ENCODE measurements at places on chromosomes 3 and 15.
A peak's percentile ranks its signal among the peaks of the same experiment; 100 is the strongest.

DNA sequence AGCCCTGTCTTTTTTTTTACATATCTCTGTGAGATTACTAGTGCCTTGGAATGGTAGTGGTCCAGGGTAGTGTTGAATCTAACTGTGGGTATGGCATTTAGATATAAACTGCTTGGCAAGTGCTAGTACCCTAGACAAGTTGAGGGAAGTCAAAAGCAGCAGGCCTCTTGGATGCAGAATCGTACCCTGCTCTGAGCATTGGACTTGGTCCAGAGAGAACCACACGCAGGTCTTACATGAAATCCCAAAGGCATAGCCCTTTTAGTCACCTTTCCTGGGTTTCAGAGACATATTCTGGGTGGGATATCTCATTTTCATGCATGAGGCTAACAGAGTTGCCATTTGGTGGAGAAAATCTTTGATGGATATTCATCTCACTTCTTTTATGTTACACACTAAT, 641.4 kb downstream of the PDCD6IP start:
- no peak overlapping the region for H3K4me3 ChIP-seq
- no peaks in the 10 kb centered on the region for H3K4me1 ChIP-seq
- H3K36me3 ChIP-seq = no peaks in the 10 kb centered on the region
- no peak overlapping the region for H3K27ac ChIP-seq
- ATAC-seq = no peak

- ATAC-seq = peak; percentile 64
- peak overlapping the region; percentile 10 for H3K27ac ChIP-seq
- no peak overlapping the region for H3K4me3 ChIP-seq
These were observed 289 bp downstream of the PCSK6 start for GRCh38 chr15:101489237-101489598.

- no peaks in the 10 kb centered on the region for H3K27me3 ChIP-seq
- no peaks in the 10 kb centered on the region for H3K36me3 ChIP-seq
- H3K4me1 ChIP-seq = no peaks in the 10 kb centered on the region
- no peak for ATAC-seq
- H3K4me3 ChIP-seq = no peak overlapping the region
These were observed 47.5 kb downstream of the GTPBP8 start for GRCh38 chr3:113038328-113038727.

DNA sequence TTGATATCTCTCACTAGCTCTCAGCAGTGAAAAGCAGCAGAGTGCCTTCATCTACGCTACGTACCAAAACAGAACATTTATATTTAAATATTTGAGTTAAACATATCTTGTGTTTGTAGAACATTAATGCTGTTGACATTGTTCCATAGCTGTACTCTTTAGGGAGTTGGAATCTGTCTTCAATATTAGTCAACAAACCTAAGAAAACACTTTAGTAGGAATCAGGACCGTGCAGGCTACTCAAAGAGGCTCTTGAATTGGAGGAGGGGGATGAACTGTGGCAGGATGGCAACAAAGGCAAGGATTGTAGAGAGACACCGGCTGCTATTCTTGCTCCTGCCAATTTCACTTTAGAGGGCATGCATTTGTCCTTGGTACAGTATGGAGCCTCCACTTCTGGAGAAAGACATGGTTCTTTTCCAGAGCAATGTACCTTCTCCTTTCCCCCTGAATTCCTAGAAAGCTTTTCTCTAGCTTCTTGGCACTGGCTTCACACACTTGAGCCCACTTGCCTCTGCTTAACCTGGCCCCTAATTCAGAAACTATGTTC, 265.9 kb downstream of the CD47 start:
- H3K36me3 ChIP-seq = no peaks in the 10 kb centered on the region
- no peak overlapping the region for H3K4me3 ChIP-seq
- H3K27ac ChIP-seq = no peak overlapping the region
- H3K27me3 ChIP-seq = peaks cover 2% of the 10 kb centered on the region

DNA sequence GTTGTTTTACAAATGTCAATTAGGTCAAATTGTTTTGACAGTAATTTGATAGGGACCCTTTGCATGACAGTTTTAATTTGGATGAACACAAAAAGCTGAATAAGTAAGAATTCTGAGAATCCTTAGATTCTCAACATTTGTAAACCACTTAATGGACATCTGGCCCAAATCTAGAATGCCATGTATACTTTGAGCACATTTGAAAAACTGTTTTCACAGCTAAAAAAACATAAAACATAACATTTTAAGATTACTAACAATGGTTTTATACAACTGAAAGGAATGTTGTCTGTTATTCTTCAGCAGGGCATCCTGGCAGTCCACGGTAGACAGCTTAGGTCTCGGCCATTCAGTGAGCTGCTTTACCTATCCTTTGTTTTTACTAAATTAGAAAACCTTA, 34.5 kb upstream of the TM2D3 start:
- no peaks in the 10 kb centered on the region for H3K36me3 ChIP-seq
- no peak overlapping the region for H3K27ac ChIP-seq
- no peaks in the 10 kb centered on the region for H3K27me3 ChIP-seq
- H3K4me1 ChIP-seq = no peaks in the 10 kb centered on the region
- no peak overlapping the region for H3K4me3 ChIP-seq

DNA sequence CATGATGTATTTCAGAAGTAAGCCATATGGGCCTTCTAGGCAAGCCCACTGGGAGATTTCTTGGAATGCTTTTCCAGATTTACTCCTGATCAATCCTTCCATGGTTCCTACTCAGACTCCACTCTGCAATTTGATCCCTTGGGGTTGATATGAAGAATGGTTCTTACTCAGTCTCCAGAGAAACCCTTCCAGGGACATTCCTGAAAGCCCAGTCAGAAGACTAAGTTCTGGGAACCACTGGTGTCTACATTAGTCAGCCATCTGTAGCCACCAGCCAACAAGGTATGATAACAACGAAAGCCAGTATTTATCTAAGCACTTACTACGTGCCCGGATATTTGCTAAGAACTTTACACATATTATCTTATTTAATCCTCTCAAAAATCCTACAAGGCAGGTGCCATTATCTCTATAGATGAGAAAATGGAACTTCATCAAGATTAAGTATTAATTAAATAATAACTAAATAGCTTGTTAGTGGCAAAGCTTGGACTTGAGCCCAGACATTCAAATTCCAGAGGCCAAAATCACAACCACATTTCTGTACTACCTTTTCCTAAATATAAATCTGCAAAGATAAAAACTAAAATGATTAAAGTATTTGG, 32.7 kb downstream of the ZNF385D start:
- peaks cover 2% of the 10 kb centered on the region for H3K4me1 ChIP-seq
- no peaks in the 10 kb centered on the region for H3K36me3 ChIP-seq
- peak; percentile 48 for ATAC-seq
- H3K27me3 ChIP-seq = no peaks in the 10 kb centered on the region

GRCh38 chr3:184791171-184791570, 20.8 kb upstream of the VPS8 start:
- no peaks in the 10 kb centered on the region for H3K27me3 ChIP-seq
- H3K4me3 ChIP-seq = no peak overlapping the region

DNA sequence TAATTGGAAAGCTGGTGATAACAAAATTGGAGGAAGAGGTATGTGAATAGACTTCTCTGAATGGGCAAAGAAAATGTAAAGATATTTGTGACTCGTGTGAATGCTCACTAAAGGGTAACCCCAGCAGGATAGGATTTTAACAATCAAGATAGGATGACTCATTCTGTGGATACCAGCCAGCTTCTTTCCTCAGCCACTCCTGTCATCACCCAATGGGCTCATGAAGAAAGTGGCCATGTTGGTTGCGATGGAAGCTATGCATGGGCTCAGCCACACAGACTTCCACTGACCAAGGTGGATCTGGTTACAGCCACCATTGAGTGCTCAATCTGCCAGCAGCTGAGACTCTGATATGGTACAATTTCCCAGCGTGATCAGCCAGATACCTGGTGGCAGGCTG, 40.9 kb downstream of the STRIT1 start:
- H3K36me3 ChIP-seq = no peaks in the 10 kb centered on the region
- no peaks in the 10 kb centered on the region for H3K27me3 ChIP-seq
- no peak overlapping the region for H3K4me3 ChIP-seq
- ATAC-seq = no peak

DNA sequence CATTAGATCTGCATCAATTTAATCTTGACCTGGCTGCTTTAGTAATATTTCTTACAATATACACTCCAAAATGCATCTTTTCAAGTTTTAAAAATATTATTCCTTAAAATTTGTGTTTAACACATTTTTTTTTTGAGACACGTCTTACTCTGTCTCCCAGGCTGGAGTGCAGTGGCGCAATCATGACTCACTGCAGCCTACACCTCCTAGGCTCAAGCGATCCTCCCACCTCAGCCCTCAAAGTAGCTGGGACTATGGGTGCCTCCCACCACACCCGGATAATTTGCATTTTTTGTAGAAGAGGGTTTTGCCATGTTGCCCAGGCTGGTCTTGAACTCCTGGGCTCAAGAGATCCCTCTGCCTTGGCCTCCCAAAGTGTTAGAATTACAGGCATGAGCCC, 73.6 kb downstream of the ETV5 start:
- no peaks in the 10 kb centered on the region for H3K36me3 ChIP-seq
- H3K4me3 ChIP-seq = no peak overlapping the region
- peaks cover 19% of the 10 kb centered on the region for H3K27me3 ChIP-seq
- H3K27ac ChIP-seq = no peak overlapping the region

- H3K4me3 ChIP-seq = no peak overlapping the region
- ATAC-seq = no peak
- no peaks in the 10 kb centered on the region for H3K36me3 ChIP-seq
- no peaks in the 10 kb centered on the region for H3K4me1 ChIP-seq
- H3K27me3 ChIP-seq = no peaks in the 10 kb centered on the region
These were observed 17.6 kb downstream of the EIF2AK4 start for GRCh38 chr15:39951561-39951960.

GRCh38 chr3:122391681-122392446, 7.9 kb downstream of the FAM162A start:
- H3K27ac ChIP-seq = no peak overlapping the region
- no peaks in the 10 kb centered on the region for H3K36me3 ChIP-seq
- no peak overlapping the region for H3K4me3 ChIP-seq
- no peak for ATAC-seq
- no peaks in the 10 kb centered on the region for H3K4me1 ChIP-seq
- H3K27me3 ChIP-seq = no peaks in the 10 kb centered on the region

- no peaks in the 10 kb centered on the region for H3K36me3 ChIP-seq
- H3K27ac ChIP-seq = no peak overlapping the region
These were observed 419.9 kb downstream of the OCA2 start for GRCh38 chr15:27679203-27679602.

- no peak for ATAC-seq
- peak overlapping the region; percentile 99 for H3K27ac ChIP-seq
- peaks cover 57% of the 10 kb centered on the region for H3K4me1 ChIP-seq
- H3K4me3 ChIP-seq = peak overlapping the region; percentile 81
- H3K36me3 ChIP-seq = no peaks in the 10 kb centered on the region
- H3K27me3 ChIP-seq = no peaks in the 10 kb centered on the region
These were observed 1.1 kb downstream of the ZBTB20 start for GRCh38 chr3:115146032-115146417.

DNA sequence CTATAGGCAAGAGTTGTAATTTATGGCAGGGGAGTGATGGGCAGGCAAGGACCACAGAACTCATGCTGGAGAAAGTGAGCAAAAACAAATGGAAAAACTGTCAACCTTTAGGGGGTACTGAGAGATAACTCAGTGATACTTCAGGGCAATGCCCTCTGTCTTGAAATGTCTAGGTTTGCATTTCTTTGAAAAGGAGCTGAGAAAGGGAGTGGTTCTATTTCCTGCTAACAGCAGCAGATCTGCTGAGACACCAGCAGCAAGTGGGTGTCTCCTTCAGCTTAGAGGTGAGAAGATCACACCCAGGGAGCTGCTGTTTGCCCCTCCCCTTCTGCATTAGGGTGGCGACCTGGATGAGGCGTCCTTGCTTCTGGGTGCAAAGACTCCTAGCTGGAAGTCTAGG, 42.3 kb upstream of the XIRP1 start:
- no peak for ATAC-seq
- no peak overlapping the region for H3K27ac ChIP-seq
- H3K36me3 ChIP-seq = no peaks in the 10 kb centered on the region
- no peak overlapping the region for H3K4me3 ChIP-seq
- no peaks in the 10 kb centered on the region for H3K4me1 ChIP-seq
- H3K27me3 ChIP-seq = peaks cover 24% of the 10 kb centered on the region

DNA sequence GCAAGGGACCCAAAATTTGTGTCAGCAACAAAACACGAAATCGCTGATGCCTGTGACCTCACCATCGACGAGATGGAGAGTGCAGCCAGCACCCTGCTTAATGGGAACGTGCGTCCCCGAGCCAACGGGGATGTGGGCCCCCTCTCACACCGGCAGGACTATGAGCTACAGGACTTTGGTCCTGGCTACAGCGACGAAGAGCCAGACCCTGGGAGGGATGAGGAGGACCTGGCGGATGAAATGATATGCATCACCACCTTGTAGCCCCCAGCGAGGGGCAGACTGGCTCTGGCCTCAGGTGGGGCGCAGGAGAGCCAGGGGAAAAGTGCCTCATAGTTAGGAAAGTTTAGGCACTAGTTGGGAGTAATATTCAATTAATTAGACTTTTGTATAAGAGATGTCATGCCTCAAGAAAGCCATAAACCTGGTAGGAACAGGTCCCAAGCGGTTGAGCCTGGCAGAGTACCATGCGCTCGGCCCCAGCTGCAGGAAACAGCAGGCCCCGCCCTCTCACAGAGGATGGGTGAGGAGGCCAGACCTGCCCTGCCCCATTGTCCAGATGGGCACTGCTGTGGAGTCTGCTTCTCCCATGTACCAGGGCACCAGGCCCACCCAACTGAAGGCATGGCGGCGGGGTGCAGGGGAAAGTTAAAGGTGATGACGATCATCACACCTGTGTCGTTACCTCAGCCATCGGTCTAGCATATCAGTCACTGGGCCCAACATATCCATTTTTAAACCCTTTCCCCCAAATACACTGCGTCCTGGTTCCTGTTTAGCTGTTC, 34.9 kb downstream of the CHDH start:
- H3K4me1 ChIP-seq = no peaks in the 10 kb centered on the region
- no peaks in the 10 kb centered on the region for H3K36me3 ChIP-seq
- no peak for ATAC-seq

Measured in gastroesophageal sphincter (tissue), 4 donors.